ENCODE measurements at places on chromosomes 13 and 19.

- no peak for DNase-seq
Measured at GRCh38 chr13:114119196-114119595, 13.2 kb downstream of the RASA3 start.

GRCh38 chr13:75263741-75264407 is 218.1 kb downstream of the TBC1D4 start:
- DNase-seq, result no peak

DNA sequence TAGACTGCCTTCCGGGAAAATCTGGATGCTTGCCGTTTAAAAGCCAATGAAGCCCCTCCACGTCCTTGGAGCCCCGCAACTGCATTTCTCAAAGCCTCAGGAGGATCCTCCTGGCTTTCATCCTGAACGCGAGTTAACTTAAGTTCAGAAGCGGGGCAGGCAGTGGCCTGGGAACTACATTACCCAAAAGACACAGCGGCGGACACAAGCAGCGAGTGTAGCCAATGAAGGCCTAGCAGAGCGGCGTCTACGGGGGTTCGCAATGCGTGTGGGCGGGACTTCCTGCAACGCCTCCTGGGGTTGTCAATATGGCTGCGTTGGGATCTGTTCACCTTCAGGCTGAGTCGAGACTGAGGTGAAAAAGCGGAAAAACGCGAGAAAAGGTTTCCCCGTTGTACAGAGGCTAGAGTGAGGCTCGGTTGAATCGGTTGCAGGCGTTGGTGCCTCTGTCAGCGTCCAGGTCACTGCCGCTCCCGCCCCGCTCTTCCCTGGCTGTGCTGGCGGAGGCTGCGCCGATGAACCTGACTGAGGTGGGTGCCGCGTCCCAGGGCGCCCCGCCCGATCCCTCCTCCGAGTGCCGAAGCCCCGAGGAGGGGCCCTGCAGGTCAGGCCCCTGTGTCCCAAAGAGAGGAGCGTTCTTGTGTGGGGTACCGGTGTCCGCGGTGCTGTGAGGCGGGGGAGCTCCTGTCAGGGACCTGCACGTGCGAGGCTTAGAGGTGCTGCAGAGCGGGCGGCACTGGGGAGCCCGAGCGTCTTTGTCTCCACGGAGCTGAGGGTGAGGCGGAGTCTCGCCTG is at the start of gene ZNF17:
ZNF17 (plus strand) TSS at position 285 of the 795 bp plus-strand sequence. CDS start 2,455 bp downstream, outside the sequence.
- DNase-seq, result peak; percentile 81

DNA sequence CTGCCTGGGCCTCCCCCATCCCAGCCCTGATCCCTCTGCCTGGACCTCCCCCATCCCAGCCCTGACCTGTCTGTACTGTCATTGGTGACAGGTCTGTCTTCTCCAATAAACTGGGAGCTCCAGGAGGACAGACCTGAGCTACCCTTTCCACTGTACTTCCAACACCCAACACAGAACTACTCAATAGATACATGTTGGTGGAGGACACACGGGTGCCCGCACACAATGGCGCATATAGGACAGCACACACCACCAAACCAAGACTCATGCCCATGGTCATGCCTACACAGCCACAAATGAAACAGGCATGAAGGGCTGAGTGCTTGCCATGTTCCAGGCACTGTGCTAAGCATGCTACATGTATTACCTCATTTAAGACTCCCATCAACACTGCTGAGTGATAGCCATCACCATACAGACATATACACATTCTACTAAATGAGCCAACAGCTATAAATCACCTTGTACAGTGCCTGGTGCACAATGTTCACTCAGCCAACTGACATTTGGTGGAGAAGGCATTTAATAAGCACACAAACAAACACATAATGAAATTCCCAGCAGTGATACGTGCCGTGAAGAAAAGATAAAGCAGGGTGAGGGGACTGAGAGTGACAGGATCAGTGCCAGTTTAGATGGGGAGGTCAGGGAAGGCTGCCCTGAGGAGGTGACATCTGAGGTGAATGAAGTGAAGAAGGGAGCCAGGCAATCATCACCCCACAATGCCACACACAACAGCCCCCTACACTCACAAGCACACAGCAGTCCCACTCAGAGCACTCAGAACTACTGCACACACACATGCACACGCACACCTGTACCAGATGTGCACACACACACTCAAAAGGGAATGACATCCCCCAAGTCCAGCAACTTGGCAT is 857 bp downstream of the POU2F2 start:
- DNase-seq, result no peak

- DNase-seq, result no peak
Measured at GRCh38 chr13:74921326-74921725, 560.6 kb downstream of the TBC1D4 start.

- no peak for DNase-seq
Measured at GRCh38 chr13:84136582-84136981, 254.3 kb upstream of the SLITRK1 start.

- no peak for DNase-seq
Measured at GRCh38 chr19:50921426-50922316, 10.5 kb upstream of the KLK4 start.

DNA sequence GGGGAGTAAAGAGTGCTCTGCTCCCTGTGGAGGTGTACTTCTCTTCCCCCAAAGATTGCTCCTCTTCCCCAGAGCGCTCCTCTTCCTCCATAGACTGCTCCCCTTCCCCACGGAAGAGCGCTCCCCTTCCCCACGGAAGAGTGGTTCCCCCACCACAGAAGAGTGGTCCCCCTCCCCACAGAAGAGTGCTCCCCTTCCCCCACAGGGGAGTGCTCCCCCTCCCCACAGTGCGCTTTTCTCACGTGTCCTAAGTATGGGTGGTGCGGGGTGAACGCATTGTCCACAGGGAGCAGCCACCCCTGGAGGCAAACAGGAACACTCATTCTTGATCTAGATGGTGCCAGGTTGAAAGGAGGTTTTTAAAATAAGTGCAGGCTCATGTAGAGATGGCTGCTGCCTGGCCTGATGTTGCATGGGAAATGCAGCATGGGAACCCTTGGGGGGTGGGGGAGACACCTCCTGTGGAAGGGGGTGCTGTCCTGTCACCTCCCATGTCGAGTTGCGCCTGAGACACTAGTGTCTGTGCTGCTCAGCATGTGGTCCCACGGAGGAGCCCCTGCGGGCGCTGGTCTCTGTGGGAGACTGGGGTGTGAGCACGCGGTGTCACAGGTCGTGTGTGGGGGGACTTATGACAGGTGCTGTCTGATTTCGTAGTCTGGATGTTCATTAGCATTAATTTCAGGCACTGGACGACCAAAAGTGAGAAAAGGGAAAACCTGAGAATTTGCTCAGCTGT is 52.2 kb downstream of the ATP11A start:
- no peak for DNase-seq

DNA sequence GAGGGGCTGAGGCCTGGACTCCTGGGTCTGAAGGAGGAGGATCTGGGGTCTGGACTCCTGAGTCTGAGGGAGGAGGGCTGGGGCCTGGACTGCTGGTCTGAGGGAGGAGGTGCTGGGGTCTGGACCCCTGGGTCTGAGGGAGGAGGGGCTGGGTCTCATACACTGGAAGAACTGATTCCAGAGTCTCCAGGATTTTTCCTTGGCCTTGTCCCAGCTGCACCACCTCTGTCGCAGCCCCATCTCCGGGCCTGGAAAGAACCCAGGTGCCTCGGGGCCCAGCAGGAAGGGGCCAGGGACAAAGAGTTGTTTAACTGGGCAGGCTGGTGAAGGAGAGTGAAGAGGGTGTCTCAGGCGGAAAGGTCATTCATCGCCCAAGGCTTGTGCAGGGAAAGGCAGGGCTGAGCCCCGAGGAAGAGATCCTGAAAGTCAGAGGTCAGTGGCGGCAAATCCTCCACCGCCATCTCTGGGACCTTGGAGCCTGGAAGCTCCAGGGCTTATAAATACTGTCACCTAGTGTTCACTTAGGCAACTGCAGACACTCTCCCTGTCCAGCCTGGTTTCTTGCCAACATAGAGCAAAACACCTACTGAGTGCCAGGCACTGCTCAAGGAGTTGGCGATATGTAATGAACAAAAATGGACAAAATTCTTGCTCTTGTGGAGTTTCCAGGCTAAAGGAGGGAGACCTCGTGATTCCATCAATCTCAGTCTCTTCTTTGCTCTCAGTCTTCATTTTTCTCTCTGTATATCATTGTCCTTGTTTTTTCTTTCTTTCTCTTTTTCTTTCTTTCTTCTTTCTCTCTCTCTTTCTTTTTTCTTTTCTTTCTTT is 4.4 kb upstream of the KCNN4 start:
- DNase-seq, result no peak
